ENCODE measurements at places on chromosomes 4 and X. TPM values are rescaled to one million over a fixed set of nuclear protein-coding genes. Genes with fewer than 3 reads are reported as not detected.
A peak's percentile ranks its signal among the peaks of the same experiment; 100 is the strongest.

- H3K4me1 ChIP-seq: no peaks in the 10 kb centered on the region
- H3K36me3 ChIP-seq: no peaks in the 10 kb centered on the region
- H3K27ac ChIP-seq: no peak overlapping the region
Observed at GRCh38 chr4:110959041-110959643, 336.3 kb upstream of the PITX2 start.

The TRIM2 gene
- total RNA-seq: 18.2 TPM

DNA sequence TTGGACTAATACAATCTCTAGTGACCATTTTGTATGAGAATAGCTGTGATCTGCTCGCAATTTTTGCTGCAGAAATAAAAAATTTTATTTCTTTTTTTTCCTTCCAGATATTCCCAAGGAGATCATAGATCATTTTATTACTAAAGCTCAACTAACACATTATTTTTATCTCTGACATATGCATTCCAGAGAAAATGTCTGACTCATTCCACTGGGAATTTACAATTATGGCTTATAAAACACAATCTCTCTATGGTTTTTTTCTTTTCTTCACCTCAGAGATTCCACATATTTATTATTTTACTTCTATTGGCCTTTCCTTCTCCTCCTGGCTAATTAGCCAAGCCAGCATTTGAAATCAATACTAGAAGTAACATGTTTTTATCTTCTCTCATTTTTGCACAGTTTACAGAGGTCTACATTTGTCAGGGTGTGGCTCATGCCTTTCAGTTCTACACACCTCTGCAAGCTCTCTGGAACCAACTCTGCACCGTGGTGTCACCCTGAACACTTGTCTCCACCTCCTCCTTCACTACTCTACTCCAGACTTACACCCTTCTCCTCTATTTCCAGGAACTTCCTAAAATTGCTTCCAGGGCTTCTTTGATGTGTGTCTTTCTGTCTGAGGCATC, 59.8 kb upstream of the GPM6A start:
- H3K36me3 ChIP-seq: no peaks in the 10 kb centered on the region
- H3K4me3 ChIP-seq: no peak overlapping the region
- no peak for DNase-seq
- no peak overlapping the region for H3K27ac ChIP-seq
- H3K27me3 ChIP-seq: peaks cover 13% of the 10 kb centered on the region
- H3K4me1 ChIP-seq: peaks cover 6% of the 10 kb centered on the region

- no peak for DNase-seq
- H3K27ac ChIP-seq: no peak overlapping the region
- peaks cover 3% of the 10 kb centered on the region for H3K4me1 ChIP-seq
- no peaks in the 10 kb centered on the region for H3K27me3 ChIP-seq
Observed at GRCh38 chrX:117969328-117969727, 147.3 kb downstream of the KLHL13 start.

- no peak overlapping the region for H3K4me3 ChIP-seq
- peaks cover 85% of the 10 kb centered on the region for H3K4me1 ChIP-seq
- no peaks in the 10 kb centered on the region for H3K36me3 ChIP-seq
- no peak for DNase-seq
- H3K27me3 ChIP-seq: no peaks in the 10 kb centered on the region
Observed at GRCh38 chr4:88012647-88013046, 5.2 kb downstream of the PKD2 start.

The MPC1L gene
- total RNA-seq: not detected

GRCh38 chr4:148429206-148429605, 13.0 kb downstream of the NR3C2 start:
- no peaks in the 10 kb centered on the region for H3K36me3 ChIP-seq
- H3K27me3 ChIP-seq: peaks cover 39% of the 10 kb centered on the region
- no peaks in the 10 kb centered on the region for H3K4me1 ChIP-seq
- no peak overlapping the region for H3K27ac ChIP-seq
- DNase-seq: no peak

DNA sequence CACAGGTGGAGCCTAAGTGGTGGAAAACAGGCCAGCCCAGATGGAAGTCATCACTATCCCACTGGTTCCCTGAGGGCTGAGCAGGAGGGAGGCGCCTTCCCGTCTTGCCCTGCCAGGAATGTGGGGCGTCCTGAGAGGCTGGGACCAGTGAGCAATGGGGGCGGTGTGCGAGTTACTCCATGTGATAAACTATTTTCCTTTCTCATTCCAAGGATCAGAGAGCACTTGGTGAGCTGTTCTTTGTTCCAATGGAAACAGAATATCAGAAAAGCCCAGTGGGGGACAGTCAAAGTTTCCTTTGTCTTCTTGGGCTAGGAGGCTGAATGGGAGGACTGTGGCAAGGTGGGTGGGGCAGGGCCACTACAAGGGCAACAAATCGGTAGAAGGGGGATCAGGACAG, 86.2 kb downstream of the NHSL2 start:
- no peaks in the 10 kb centered on the region for H3K27me3 ChIP-seq
- no peaks in the 10 kb centered on the region for H3K36me3 ChIP-seq
- no peak for DNase-seq
- peaks cover 18% of the 10 kb centered on the region for H3K4me1 ChIP-seq

DNA sequence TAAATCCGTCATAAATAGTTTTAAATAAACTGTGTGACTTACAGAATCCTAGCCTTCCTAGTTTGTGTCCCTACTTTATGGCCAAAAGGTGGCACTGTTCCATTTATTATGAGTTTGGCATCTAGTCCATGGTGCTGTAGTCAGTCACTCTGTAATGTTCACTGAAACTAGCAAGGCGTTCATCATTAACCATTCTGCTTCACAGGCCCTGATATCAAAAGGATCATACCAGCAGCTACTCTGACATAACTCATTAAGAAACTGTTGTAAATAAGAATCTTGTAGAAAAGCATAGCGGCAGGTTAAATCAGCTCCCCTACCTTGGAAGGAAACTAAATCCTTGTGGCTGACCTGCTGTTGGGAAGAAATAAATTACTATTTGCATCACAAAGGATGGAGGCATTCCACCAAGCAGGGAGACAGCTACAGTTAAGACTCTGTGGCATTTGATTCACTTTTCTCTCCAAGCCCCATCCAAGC, 919.6 kb upstream of the DIAPH2 start:
- no peaks in the 10 kb centered on the region for H3K36me3 ChIP-seq
- H3K4me1 ChIP-seq: no peaks in the 10 kb centered on the region
- no peak overlapping the region for H3K27ac ChIP-seq
- peaks cover 9% of the 10 kb centered on the region for H3K27me3 ChIP-seq
- no peak for DNase-seq

- H3K36me3 ChIP-seq: peaks cover 20% of the 10 kb centered on the region
- no peaks in the 10 kb centered on the region for H3K27me3 ChIP-seq
- DNase-seq: no peak
- peak overlapping the region; percentile 78 for H3K27ac ChIP-seq
Observed at GRCh38 chr4:88752076-88752463, 54.4 kb upstream of the NAP1L5 start.

DNA sequence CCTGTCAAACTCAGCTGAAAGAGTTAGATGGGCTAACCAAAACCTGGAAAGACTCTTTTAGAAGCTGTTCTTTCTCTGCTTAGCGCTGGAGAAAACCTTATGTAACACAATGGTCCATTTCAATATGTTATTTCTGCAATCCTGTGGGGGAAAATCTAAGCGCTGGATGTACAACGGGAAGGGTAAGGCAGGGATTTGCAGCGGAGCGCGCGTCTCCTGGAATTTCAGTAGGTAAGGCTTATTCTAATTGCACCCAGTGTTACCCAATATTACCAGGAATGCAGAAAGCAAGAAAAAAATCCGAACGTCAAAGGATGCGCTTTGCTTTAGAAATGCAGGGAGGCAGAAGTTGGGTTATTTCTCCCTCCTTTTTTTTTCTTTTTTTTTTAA, 2.0 kb downstream of the HS3ST1 start:
- H3K36me3 ChIP-seq: no peaks in the 10 kb centered on the region
- no peak overlapping the region for H3K4me3 ChIP-seq
- DNase-seq: no peak
- H3K27me3 ChIP-seq: peaks cover 44% of the 10 kb centered on the region
- H3K4me1 ChIP-seq: peaks cover 15% of the 10 kb centered on the region
- H3K27ac ChIP-seq: no peak overlapping the region

DNA sequence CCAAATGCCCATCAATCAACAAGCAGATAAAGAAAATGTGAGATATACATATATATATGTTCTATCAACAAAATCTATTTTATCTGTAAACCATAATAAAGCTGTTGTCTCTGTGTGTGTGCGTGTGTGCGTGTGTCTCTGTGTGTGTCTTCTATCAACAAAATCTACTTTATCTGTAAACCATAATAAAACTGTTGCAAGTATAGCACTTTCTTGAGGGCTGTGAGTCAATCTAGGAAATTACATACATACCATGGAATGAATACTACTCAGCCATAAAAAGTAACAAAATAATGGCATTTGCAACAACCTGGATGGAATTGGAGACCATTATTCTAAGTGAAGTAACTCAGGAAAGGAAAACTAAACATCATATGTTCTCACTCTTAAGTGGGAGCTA, 12.5 kb upstream of the PLK4 start:
- no peaks in the 10 kb centered on the region for H3K27me3 ChIP-seq
- no peak overlapping the region for H3K4me3 ChIP-seq
- peaks cover 23% of the 10 kb centered on the region for H3K4me1 ChIP-seq
- DNase-seq: no peak

The VSIG4 gene
- total RNA-seq: not detected

DNA sequence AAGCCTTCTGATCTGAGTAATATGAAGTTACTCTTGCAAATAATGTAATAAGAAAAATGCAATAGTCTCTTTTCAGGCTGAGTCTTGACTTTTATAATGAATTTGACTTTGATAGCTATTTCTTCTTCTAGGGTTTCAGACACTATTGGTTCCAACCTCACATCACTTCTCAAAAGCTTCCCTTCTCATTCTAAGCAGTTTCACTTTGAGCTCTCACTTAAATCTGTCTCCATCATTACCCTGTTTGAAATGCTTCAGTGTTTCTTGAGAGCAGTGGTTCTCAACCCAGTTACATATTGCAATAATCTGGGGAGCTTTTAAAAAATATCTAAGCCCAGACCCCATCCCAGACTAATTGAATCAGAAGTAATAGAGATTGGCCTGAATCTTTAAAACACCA, 40.5 kb upstream of the BMP2K start:
- DNase-seq: no peak
- H3K4me3 ChIP-seq: no peak overlapping the region
- no peaks in the 10 kb centered on the region for H3K27me3 ChIP-seq
- no peaks in the 10 kb centered on the region for H3K36me3 ChIP-seq

- no peaks in the 10 kb centered on the region for H3K27me3 ChIP-seq
- H3K36me3 ChIP-seq: peaks cover 11% of the 10 kb centered on the region
- peaks cover 60% of the 10 kb centered on the region for H3K4me1 ChIP-seq
- peak overlapping the region; percentile 37 for H3K27ac ChIP-seq
Observed at GRCh38 chr4:88753658-88754571, 56.3 kb upstream of the NAP1L5 start.

- H3K4me3 ChIP-seq: no peak overlapping the region
- peaks cover 2% of the 10 kb centered on the region for H3K36me3 ChIP-seq
- no peaks in the 10 kb centered on the region for H3K27me3 ChIP-seq
- H3K27ac ChIP-seq: no peak overlapping the region
- no peak for DNase-seq
- H3K4me1 ChIP-seq: peaks cover 16% of the 10 kb centered on the region
Observed at GRCh38 chrX:9440116-9440844, 24.6 kb upstream of the TBL1X start.

The TRAM1L1 gene
- 4.1 TPM for total RNA-seq

DNA sequence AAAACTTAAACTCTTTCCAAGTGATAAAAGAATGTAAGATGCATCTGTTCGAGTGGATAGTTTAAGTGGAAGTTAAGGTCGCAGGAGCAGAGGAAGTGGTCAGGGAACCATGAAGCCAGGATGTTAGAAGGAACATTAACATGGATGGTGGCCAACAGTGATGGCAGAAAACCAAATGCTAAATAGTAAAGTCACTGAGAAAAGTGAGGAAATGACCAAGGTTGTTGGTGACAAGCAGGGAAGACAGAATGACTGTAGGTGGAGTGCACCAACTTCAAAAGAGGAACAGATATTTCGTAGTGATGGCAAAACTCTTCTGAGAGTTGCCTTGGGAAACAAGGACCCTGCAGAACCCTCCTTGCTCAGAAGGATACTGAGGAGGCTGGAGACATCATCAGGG, 226.2 kb downstream of the PALLD start:
- DNase-seq: no peak
- H3K4me3 ChIP-seq: no peak overlapping the region
- H3K27ac ChIP-seq: peak overlapping the region; percentile 87

- H3K36me3 ChIP-seq: no peaks in the 10 kb centered on the region
- no peak for DNase-seq
- peaks cover 10% of the 10 kb centered on the region for H3K4me1 ChIP-seq
Observed at GRCh38 chr4:139798456-139798855, 132.8 kb downstream of the MGST2 start.

The CCSER1 gene
- total RNA-seq: not detected

DNA sequence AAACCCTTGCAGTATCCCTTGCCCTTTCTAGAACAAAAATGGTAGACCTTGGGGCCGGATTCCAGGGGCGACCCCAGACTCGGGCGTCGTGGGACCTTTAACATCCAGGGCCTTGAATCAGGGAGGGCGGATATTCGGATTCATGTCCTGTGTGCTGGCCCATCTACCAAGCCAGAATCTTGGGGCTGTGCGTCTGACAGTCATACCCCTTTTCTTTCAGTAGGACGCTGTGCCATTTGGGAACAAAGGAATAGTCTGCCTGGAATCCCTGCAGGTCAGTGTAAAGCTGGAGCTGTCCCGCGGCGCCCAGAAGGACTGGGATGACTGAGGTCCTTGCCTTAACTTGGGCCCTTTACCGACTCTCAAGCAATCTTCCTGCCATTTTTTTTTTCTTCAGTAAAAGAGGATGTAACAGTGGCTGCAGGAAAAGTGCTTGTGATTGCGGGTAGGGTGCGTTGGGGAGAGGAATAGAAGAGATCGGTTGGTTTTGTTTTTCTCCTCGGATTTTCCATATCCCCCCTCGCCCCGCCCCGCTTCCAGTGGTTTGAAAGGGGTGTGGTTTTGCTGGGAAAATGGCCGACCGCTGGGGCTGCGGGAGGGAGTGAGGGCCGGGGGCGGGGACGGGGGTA, 518 bp downstream of the ARMCX1 start:
- peaks cover 18% of the 10 kb centered on the region for H3K4me1 ChIP-seq
- peak overlapping the region; percentile 88 for H3K4me3 ChIP-seq
- peak overlapping the region; percentile 94 for H3K27ac ChIP-seq
- H3K36me3 ChIP-seq: peaks cover 10% of the 10 kb centered on the region
- no peak for DNase-seq

The MAGEC2 gene
- total RNA-seq: not detected

GRCh38 chrX:68894142-68894512, 65.3 kb downstream of the EFNB1 start:
- no peak overlapping the region for H3K4me3 ChIP-seq
- no peak overlapping the region for H3K27ac ChIP-seq
- H3K27me3 ChIP-seq: no peaks in the 10 kb centered on the region
- H3K4me1 ChIP-seq: peaks cover 20% of the 10 kb centered on the region
- DNase-seq: no peak
- H3K36me3 ChIP-seq: peaks cover 1% of the 10 kb centered on the region

DNA sequence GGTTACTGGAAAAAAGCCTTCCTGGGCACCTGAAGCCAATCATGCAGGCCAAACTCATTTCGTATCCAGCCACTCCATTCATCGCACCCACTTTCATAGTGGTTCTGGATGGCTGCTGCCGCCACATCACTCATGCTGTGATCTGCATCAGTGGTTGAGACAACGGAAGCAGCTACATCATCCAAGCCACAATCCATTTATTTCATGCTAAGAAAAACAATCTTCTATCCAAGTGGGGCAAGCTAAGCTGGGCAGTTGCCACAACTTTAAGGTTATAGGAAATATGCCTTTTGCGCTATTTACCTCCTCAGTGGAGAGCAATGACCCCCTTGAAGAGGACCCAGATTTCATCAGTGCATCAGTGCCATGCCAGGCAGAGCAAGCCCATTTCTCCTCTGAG, 124.6 kb downstream of the GRIA3 start:
- no peak overlapping the region for H3K4me3 ChIP-seq
- H3K4me1 ChIP-seq: no peaks in the 10 kb centered on the region
- DNase-seq: no peak

The MAGEB18 gene
- total RNA-seq: not detected

All from chondrocyte (in vitro differentiated cells).